ENCODE measurements at places on chromosomes 4 and X.

DNA sequence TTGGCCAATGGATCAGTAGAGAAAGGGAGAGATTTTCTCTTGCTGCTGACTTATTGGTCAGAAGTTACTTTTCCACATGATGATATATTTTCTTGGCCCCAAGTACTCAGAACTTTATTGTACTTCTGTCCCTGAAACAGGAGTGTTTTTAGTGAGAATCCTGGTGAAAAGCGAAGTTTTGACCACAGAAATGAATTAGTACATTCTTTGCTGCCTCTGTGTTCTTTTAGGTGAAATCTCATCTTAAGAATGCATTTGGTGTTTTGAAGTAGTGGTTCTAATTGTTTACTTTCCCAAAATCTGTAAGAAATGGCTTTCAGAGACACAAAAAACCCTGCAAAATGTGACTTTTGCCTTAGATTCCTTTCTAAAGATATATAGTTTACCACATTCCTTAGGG lies 240.4 kb downstream of the FRMPD4 start:
- no peak for DNase-seq

- DNase-seq = no peak
Observed at GRCh38 chr4:92270908-92271307, 32.9 kb upstream of the GRID2 start.

DNA sequence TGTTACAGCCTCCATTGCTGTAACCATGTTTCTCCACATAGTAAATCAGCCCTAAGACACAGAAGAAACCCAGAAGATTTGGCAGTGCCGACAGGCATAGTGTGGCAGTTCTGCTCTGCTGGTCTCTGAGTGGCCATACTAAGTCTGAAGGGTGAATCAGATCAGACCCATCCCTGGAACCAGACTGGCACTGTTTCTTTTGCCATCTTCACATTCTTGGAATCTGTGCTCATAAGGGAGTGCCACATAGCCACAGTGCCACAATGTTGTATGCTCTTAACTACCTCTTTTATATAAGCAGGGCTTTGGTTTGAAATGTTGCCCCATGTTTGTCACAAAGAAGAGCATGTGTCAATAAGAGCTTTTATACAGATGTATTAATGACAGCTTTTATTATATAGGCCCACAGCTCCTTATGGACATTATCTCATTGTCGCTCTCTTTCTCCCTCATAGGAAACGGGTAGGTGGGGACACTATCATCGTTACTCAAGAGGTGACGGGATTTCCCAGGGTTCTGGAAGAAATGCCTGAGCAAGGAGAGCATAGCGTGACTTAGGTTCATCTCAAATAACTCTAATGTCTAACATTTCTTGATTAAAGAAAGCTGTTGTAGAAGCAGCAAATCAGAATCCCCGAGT lies 128.2 kb downstream of the CBR4 start:
- no peak for DNase-seq

GRCh38 chr4:34619531-34620162 lies 1624.7 kb downstream of the ARAP2 start:
- no peak for DNase-seq

- DNase-seq = no peak
Observed at GRCh38 chr4:2819244-2820215, 24.1 kb upstream of the ADD1 start.

DNA sequence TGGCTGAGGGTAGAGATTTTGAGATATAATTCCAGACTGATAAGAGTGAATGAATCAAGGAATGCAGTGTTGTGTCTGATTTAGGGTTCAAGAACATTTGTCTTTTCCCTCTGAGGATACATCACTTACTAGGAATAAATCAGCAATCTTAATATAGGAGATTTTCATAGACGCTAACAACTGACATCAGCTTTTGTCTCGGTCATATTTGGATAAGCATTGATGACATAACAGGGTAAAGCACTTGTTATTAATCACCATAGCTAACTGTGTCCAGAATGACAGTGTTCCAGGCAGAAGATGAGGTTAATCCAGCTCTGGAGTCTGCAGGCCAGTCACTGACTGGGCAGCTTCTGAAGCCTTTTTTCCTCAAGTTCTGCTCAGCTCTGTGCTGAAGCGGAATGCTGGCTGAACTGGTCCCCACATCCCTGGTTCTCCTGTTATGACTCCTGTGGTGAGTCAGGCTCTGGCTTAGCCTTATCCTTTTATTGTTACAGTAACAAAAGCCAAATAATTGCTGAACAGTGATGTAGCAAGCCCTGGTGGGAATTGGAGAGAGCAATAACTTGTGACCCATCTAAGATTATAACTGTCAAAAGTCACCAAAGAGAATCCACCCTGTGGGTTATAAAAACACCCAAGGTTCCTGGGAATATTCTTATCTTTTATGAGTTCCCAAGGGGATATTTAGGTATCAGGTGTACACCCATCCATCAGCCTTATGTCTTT lies 41.8 kb downstream of the FNIP2 start:
- DNase-seq = no peak

GRCh38 chr4:66169341-66169740 lies 499.1 kb upstream of the EPHA5 start:
- DNase-seq = no peak

DNA sequence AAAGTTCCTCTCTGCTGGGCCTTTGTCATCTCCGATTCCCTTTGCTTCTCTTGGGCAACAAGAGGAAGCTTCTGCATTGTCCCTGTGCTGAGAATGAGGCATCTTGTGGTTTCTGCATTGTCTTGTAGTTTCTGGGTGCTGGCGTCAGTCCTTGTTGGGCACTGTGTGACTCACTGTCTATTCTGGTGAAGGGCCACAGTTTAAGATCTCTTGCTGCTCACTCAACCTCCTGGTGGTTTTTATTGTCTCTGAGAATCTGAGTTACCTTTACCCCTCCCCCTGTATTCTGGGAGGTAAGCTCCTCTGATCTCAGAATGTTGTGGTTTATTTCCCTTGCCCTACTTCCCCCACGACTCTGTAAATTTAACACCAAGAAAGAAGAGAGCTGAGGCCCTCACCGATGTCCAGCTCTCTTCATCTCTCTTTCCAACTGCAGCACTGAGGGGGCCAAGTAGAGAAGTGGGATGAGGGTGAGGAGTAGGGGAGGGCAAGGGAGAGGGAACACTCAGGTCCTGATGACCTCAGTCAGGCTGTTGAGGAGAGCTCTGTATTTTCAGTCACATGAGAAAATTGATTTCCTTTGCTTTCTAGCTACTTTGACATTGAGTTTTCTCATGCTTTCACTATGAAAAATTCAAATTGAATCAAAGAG lies 441.6 kb upstream of the PITX2 start:
- no peak for DNase-seq

GRCh38 chr4:185637163-185637875 lies 102.0 kb upstream of the PDLIM3 start:
- DNase-seq = no peak

GRCh38 chrX:56788717-56789122 lies 59.7 kb downstream of the NBDY start:
- no peak for DNase-seq

- no peak for DNase-seq
Observed at GRCh38 chr4:141955696-141956095, 319.3 kb downstream of the IL15 start.
